ENCODE measurements at places on chromosomes 12 and 14. TPM values are rescaled to one million over a fixed set of nuclear protein-coding genes. Genes with fewer than 3 reads are reported as not detected.

SMCO3 gene
- total RNA-seq: not detected

KRT75 gene
- not detected for total RNA-seq

TPPP2 gene
- not detected for total RNA-seq

ARF6 gene
- 61.6 TPM for total RNA-seq

TAS2R10 gene
- 0.40 TPM for total RNA-seq

SLC15A5 gene
- not detected for total RNA-seq

KLRK1 gene
- 0.08 TPM for total RNA-seq

GALNT8 gene
- total RNA-seq: under 0.01 TPM

SOX5 gene
- total RNA-seq: 12.4 TPM

FLVCR2 gene
- 0.39 TPM for total RNA-seq

HOXC12 gene
- not detected for total RNA-seq

PIANP gene
- 0.52 TPM for total RNA-seq

ANKRD33 gene
- 0.13 TPM for total RNA-seq

IRAK4 gene
- 18.4 TPM for total RNA-seq

PHLDA1 gene
- 123 TPM for total RNA-seq

GDF11 gene
- total RNA-seq: 9.7 TPM

OAS1 gene
- total RNA-seq: not detected

GUCY2C gene
- total RNA-seq: not detected

MYH6 gene
- total RNA-seq: not detected

SLC38A4 gene
- total RNA-seq: 0.24 TPM

LRP1-AS gene
- not detected for total RNA-seq

GLI1 gene
- 2.7 TPM for total RNA-seq

RAPGEF3 gene
- total RNA-seq: 0.72 TPM

PRH2 gene
- 0.48 TPM for total RNA-seq

RILPL2 gene
- total RNA-seq: 2.6 TPM

MANSC4 gene
- not detected for total RNA-seq

CIDEB gene
- 0.16 TPM for total RNA-seq

OR6C70 gene
- not detected for total RNA-seq

DEPDC4 gene
- total RNA-seq: 6.9 TPM

COPZ1 gene
- total RNA-seq: 132 TPM

KRT74 gene
- total RNA-seq: not detected

VWF gene
- total RNA-seq: 1.4 TPM

MED6 gene
- 28.1 TPM for total RNA-seq

RERG gene
- 0.26 TPM for total RNA-seq

FANCM gene
- 3.0 TPM for total RNA-seq

SYCP3 gene
- total RNA-seq: not detected

SSPN gene
- total RNA-seq: 13.3 TPM

SPX gene
- 0.91 TPM for total RNA-seq

ENTPD5 gene
- total RNA-seq: 5.0 TPM

HCAR1 gene
- total RNA-seq: 0.08 TPM

CFAP73 gene
- total RNA-seq: not detected

TTC6 gene
- not detected for total RNA-seq

INHBC gene
- not detected for total RNA-seq

RTN1 gene
- 2.6 TPM for total RNA-seq

SLC6A15 gene
- total RNA-seq: 12.5 TPM

SLC24A4 gene
- not detected for total RNA-seq

E2F7 gene
- total RNA-seq: 10.3 TPM

ZDHHC22 gene
- total RNA-seq: not detected

APOF gene
- total RNA-seq: not detected

PMCH gene
- total RNA-seq: not detected

PTHLH gene
- total RNA-seq: 2.3 TPM

LALBA gene
- total RNA-seq: not detected

CAPZA3 gene
- not detected for total RNA-seq

Measured in epithelial cell of alveolus of lung (primary cell).